Activated CD8-positive, alpha-beta T cell treated with anti-CD3 and anti-CD28 coated beads, Interleukin-2, amount 10 ng/mL, durations not matched to agents 7 days and 5 days (primary cell): ENCODE measurements at places on chromosomes 7 and 10. TPM values are rescaled to one million over a fixed set of nuclear protein-coding genes. Genes with fewer than 3 reads are reported as not detected.

ZNF804B gene
- total RNA-seq, result not detected

AKR1D1 gene
- total RNA-seq, result not detected

ZNF239 gene
- 0.52 TPM for total RNA-seq

PDIA4 gene
- 92.2 TPM for total RNA-seq

LRRN3 gene
- 196 TPM for total RNA-seq

TSPAN12 gene
- not detected for total RNA-seq

BICC1 gene
- total RNA-seq, result not detected

NPSR1 gene
- total RNA-seq, result not detected

GPR85 gene
- total RNA-seq, result not detected

VIPR2 gene
- total RNA-seq, result not detected

DNA sequence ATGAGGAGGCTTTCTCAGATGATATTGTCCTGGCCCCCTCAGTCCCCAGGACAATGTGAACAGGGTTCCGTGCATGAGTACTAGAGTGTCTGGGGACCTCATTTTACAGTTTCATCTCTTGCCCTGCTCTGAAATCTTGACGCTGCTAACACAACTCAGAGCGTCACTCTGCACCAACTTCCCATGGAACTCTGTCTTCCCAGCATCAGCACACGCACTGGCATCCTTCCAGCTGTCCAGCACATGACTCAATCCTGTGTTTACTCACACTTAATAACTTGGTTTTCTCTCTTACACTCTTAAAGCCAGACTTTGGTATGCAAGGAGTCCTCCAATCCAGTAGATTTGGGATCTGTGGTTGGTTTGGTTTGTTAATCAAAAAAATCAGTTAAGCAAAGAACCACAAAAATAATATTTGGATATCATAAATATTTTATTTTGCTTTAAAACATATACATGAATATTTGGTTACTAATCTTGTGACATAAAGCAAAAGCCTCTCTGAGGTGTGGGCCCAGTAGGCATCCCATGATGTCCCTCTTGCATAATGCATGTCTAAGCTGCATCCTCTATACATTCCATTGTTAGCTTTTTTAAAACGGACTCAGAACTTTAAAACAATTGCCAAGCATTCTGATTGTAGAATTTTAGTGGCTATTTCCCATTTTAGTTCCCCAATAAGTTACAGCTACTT is 131.0 kb downstream of the CXCL12 start:
- DNase-seq, result no peak

DNA sequence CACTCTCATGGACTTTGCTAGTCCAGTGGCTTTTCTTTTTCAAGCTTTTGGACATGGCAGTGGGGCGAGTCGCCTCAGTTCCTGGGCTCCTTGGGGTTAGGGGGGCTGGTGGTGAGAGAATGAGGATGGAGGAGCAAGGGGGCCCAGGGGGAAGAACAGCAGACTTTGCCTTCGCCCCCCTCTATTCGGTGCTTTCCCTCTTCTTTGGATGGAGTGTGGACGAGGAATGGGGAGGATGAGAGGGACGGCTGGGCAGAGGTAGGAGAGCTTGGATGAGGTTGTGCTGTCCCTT is 255 bp downstream of the MAGI2 start:
- DNase-seq, result no peak

- no peak for DNase-seq
Observed at GRCh38 chr10:99234791-99235657, 628 bp downstream of the HPSE2 start.

GRCh38 chr10:9992661-9993060 is 1025.0 kb upstream of the CELF2 start:
- DNase-seq, result no peak

DNA sequence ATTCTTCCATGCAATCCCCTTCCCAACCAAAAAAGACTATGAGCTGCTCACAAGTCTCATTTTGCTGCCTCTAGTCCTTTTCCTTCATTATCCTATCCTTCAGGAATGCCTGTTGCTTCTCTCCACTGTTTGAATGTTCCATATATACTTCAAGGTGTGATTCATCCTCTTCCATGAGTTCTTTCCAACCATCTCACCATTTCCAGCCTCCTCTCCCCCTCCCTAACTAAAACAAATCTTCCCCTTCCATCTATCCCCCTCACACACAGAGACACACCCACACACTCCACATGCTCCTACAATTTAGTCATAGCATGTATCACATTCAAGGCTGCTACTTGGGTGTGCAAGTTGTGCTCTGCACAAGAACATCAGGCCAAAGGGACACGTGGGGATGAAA is 254.3 kb downstream of the DYNC1I1 start:
- DNase-seq, result no peak

- no peak for DNase-seq
Observed at GRCh38 chr7:7971308-7972040, 2.9 kb downstream of the GLCCI1 start.

DNA sequence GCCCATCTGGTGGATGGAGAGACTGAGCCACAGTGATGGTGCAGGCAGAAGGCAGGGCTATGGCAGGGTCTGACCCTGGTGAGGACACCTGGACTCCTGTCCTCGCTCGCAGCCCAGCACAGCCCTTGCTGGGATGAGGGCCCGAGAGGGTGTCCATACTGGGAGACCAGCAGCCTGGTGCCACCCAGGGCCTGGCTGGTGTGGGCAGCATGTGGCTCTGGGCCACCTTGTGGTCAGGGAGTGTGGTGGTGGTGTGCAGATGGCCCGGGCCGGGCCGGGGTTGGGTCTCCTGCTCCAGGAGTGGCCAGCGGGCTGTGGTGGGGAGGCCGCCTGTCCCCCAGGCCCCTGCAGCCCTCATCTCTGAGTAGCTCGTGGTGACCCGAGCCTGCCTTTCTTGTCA is 14.9 kb downstream of the ADCY1 start:
- DNase-seq, result no peak

DNA sequence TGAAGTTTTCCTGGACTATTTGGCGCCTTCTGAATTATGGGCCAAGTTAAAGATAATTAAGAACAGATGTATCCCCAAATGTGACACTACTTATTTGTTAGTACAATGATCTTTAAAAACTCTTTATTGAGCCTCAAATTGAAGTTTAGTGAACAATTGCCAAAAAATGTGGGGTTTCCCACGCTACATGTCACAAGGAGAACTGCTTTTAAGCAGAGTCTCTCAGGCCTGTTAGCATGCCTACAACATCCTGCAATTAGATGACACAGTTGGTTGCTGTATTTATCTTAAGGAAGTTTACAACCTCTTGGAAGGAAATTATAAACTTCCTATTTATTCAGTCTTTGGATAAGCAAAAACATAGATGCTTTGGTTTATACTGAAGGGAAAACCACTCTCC is 733.0 kb downstream of the TNS3 start:
- DNase-seq, result no peak

GRCh38 chr10:61961278-61961677 is 59.8 kb downstream of the ARID5B start:
- peak; percentile 59 for DNase-seq

- DNase-seq, result no peak
Observed at GRCh38 chr10:73837072-73837471, 25.7 kb upstream of the NDST2 start.

GRCh38 chr7:30734497-30734896 is 17.4 kb upstream of the INMT start:
- no peak for DNase-seq

DNA sequence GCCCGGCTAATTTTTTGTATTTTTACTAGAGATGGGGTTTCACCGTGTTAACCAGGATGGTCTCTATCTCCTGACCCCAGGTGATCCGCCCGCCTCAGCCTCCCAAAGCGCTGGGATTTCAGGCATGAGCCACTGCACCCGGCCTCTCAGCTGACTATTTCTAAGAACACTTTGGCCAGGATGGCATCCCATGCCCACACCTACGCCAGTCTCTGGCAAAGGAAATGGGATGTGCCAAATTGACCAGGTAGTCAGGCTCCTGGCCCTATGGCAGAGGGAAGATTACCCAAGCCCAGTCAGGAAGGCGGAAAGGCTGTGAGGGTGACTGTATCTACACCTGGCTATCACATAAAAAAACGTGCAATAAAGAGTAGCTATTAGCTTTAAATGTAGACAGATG is 94.1 kb upstream of the DUSP5 start:
- DNase-seq, result no peak

DNA sequence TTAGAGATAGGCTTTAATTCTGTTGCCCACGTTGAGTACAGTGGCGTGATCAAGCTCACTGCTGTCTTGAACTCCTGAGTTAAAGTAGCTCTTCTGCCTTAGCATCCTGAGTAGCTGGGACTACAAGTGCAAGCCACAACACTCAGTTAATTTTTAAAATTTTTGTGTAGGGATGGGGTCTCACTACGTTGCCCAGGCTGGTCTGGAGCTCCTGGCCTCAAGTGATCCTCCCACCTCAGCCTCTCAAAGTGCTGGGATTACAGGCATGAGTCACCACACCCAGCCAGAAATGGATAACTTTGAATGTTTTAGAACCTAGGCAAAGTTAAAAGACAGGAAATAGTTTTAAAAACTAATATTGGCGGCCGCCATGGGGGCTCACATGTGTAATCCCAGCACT is 43.9 kb upstream of the OTUD1 start:
- no peak for DNase-seq

GRCh38 chr10:32412499-32412853 is 33.5 kb upstream of the CCDC7 start:
- DNase-seq, result no peak

- DNase-seq, result no peak
Observed at GRCh38 chr7:24831240-24831639, 74.0 kb upstream of the GSDME start.
